ENCODE measurements at places on chromosomes 2 and 18.

GRCh38 chr2:30756051-30756719 lies 51.1 kb downstream of the CAPN13 start:
- DNase-seq = no peak

DNA sequence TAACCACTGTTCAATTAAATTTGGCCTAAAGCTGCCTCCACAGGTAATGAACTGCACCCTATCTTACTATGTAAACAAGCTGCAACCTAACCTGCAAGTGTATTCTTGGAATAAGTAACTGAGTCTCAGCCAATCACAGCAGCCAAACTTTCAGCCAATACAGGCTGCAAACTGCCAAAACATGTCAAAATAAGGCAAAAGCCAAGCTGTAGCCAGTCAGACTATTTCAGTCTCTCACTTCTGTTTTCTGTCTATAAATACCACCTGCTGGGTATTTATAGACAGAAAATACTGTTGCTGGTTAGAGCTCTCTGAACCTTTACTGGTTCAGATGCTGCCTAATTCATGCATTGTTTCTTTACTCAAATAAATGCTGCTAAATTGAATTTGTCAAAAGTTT lies 14.3 kb downstream of the C2orf76 start:
- no peak for DNase-seq

- DNase-seq = no peak
These were observed 86.4 kb upstream of the ID2 start for GRCh38 chr2:8595428-8595805.

GRCh38 chr2:185970148-185970852 lies 231.7 kb downstream of the FSIP2 start:
- DNase-seq = no peak

Data from hematopoietic multipotent progenitor cell treated with erythropoietin and hydrocortisone succinate and interleukin-3 and kit ligand, for 17 days (in vitro differentiated cells).